ENCODE measurements at places on chromosomes 3 and 15. TPM values are rescaled to one million over a fixed set of nuclear protein-coding genes. Genes with fewer than 3 reads are reported as not detected.

GOLGA8J gene
- not detected for total RNA-seq

POU1F1 gene
- not detected for total RNA-seq

- DNase-seq, result no peak
Measured at GRCh38 chr3:44905446-44906157, 31.2 kb downstream of the TGM4 start.

GRCh38 chr3:87710511-87710910 is 348.3 kb downstream of the CGGBP1 start:
- DNase-seq, result no peak

DNA sequence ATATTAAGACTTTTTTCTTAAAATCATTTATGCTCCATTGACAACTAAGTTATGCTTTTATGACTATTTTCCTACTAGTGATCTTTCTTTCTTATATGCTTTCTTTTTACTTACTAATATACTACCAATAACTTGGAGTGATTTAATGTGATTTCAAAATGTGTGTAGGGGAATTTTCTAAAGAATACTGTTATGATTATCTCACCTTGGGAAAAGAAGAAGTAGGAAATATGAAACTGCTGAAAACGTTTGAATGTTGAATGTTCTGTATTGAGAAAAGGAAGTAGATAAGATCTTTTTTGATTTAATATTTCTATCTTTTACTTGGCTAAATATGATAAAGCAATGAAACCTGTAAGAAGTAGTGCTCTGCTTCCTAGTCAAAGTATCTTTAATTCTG is 7.8 kb upstream of the CD200R1 start:
- DNase-seq, result no peak

DNA sequence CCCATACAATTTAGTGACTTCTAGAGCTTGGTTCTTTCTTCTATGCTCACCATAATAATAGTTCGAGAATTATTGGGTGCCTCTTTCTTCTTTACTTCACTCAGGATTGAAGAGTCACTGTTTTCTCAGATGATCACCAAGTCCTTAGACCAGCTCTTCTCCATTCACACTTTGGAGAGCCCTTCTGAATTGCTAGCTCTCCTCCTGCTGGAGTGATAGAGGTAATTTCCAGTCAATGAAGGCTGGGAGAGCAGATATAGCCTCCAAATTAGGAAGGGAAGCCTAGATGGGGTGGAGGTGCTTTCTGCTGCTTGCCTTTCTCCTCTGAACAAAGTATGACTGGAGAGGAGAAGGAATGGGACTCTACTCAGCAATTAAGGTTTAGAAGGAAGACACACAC is 10.7 kb upstream of the BBX start:
- no peak for DNase-seq

DNA sequence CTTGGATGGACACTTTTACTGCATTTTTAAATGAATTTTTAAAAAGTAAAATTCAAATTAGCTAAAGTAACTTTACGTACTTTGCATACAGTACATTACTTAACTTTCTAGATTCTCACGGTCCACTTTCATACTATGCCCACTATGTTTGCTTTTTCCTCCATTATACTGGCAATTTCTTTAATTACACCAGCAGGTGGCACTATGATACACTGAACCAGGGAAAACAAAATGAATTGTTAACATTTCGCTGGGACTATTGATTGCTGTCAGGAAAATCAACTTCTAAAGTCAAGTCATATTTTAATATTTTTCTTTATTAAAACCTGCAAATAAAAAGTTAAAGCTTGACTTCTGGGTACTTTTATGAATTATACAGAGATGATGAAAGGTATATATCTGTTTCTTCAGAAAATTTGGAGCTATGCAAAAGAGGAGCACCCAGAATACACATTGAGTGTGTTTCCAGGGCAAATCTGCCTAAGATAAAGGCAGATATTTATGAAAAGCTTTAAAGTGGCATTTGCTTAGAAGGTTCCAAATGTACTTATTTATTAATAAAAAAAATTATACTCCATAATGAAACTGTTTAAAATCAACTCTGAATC is 21.8 kb upstream of the POU1F1 start:
- DNase-seq, result peak; percentile 55

DNA sequence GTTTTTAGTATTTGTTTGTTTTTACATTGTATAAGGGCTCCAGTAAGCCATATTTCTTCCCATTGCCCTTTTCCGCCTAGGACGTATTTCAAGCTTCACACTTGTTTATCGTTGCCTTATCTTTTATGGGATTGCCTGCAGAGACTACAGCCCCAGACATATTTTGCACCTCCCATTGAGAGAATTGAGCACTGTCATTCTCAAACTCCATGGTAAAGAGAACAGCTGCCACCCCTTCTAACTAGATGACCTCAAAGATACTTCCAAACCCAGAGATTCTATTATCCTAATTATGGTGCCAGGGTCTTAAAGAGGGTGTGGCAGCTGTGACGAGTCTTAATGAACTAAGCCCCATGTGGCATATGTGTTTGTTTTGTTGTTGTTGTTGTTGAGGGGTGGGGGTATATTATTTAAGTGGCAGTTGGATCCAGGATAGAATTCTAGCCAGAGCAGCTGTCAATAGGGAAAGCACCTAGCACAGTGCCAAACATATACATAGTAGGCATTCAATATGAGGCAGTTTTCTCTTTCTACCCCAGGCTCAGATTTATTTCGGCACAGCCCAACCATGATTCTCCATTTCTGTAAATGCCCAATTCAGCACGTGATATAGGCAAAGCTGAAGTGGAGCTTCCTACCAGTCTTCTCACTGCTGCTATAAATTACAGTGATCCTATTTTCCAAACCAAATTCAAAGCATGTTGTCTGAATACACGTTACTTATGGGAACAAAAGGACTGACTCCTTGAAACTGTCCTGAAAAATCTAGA is 932 bp upstream of the TP53BP1 start:
- DNase-seq, result no peak

GRCh38 chr3:123083383-123084124 is 16.7 kb downstream of the PDIA5 start:
- peak; percentile 44 for DNase-seq

DNA sequence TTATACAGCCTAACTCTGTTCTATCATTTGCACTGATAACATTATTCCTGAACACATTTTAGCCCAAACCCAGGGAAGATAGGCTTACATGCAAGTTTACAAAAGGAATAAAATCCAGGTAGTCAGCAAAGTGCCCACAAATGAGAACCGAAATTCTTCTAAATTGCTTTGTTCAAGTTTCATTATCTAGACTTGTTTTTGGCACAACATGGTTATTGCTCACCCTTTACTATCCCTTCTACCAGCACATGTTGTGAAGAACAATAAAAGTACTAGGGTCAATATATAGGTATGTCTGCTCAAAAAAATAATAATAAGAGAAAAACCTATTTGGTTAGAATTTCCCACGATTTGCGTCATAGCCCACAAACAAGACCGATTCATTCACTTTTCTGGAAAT is 430.5 kb downstream of the FGF12 start:
- DNase-seq, result no peak

Measured in neural progenitor cell (in vitro differentiated cells).